ENCODE measurements at places on chromosomes 1 and 21. TPM values are rescaled to one million over a fixed set of nuclear protein-coding genes. Genes with fewer than 3 reads are reported as not detected.

The C1orf56 gene
- 1.3 TPM for total RNA-seq

The CD1D gene
- 0.18 TPM for total RNA-seq

GRCh38 chr1:36122062-36123030 is 2.7 kb downstream of the COL8A2 start:
- H3K4me1 ChIP-seq: peaks cover 12% of the 10 kb centered on the region
- no peak overlapping the region for H3K4me3 ChIP-seq
- H3K27me3 ChIP-seq: peaks cover 13% of the 10 kb centered on the region
- H3K27ac ChIP-seq: no peak overlapping the region
- no peaks in the 10 kb centered on the region for H3K36me3 ChIP-seq

GRCh38 chr1:62998845-62999649 is 215.1 kb downstream of the ATG4C start:
- no peaks in the 10 kb centered on the region for H3K36me3 ChIP-seq
- DNase-seq: no peak
- no peak overlapping the region for H3K4me3 ChIP-seq
- peaks cover 8% of the 10 kb centered on the region for H3K27me3 ChIP-seq
- no peak overlapping the region for H3K27ac ChIP-seq

DNA sequence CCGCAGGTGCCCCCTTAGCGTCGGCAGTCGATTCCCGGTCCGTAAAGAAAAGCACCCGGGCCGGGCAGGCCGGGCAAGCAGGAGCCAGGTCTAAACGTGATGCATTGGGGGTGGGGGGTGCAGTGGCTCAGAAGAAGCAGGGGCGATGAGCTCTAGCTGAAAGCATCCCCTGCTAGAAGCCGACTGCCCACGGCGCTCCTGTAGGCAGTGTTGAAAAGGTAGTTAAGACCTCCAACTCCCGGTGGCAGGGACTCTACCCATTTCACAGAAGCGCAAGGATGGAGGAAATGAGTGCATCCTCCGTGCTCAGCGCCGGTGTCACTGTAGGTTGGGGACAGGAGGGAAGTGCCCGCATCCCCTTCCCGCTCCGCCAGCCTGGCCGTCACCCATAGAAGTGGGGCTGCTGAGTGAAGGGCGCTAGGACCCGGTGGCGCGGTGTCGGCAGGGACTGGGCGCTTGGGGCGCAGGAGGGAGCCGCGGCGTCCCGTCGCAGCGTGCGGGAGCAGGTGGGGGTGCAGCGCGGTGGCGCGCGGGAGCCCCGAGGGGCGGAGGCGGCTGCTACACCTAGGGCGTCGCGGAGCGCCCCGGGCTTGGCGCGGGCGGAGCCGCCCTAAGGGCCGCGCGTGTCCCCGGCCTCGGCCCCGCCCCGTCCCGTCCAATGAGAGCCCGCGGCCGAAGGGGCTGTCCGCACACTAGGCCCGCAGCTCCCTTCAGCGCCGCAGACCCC is at the start of gene WNT2B:
Gene WNT2B (plus strand): TSS at position 688 of the 727 bp plus-strand sequence. CDS start 298 bp downstream, outside the sequence.
- DNase-seq: no peak
- H3K4me1 ChIP-seq: peaks cover 11% of the 10 kb centered on the region
- H3K27me3 ChIP-seq: peaks cover 96% of the 10 kb centered on the region
- H3K4me3 ChIP-seq: peak within 1 kb of the TSS; percentile 40

DNA sequence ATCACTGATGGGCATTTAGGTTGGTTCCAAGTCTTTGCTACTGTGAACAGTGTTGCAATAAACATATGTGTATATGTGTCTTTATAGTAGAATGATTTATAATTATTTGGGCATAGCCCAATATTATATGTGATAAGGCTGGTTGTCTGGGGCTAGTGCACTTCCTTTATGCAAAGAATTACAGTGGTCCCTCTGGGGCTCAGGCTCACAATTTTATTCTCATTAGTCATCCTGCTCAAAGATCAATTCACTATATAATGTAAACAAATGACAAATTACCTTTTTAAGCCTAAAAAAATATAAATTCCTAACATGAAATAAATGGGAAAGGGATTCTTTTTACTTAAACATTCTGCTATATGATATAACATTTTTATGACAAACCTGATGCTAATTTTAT is 5.0 kb downstream of the PLPPR4 start:
- peaks cover 19% of the 10 kb centered on the region for H3K4me1 ChIP-seq
- no peaks in the 10 kb centered on the region for H3K36me3 ChIP-seq
- H3K27ac ChIP-seq: no peak overlapping the region
- H3K27me3 ChIP-seq: no peaks in the 10 kb centered on the region

GRCh38 chr1:162899422-162900146 is 38.6 kb upstream of the CCDC190 start:
- no peak overlapping the region for H3K4me3 ChIP-seq
- H3K27ac ChIP-seq: no peak overlapping the region
- peak; percentile 96 for DNase-seq
- H3K4me1 ChIP-seq: peaks cover 22% of the 10 kb centered on the region
- no peaks in the 10 kb centered on the region for H3K27me3 ChIP-seq
- H3K36me3 ChIP-seq: no peaks in the 10 kb centered on the region

The F13B gene
- total RNA-seq: not detected

- H3K4me3 ChIP-seq: no peak overlapping the region
- DNase-seq: no peak
- no peaks in the 10 kb centered on the region for H3K36me3 ChIP-seq
- no peak overlapping the region for H3K27ac ChIP-seq
- no peaks in the 10 kb centered on the region for H3K27me3 ChIP-seq
Observed at GRCh38 chr1:101216623-101217022, 20.2 kb upstream of the S1PR1 start.

- no peak overlapping the region for H3K4me3 ChIP-seq
- H3K27ac ChIP-seq: no peak overlapping the region
- no peaks in the 10 kb centered on the region for H3K36me3 ChIP-seq
- peak; percentile 47 for DNase-seq
Observed at GRCh38 chr21:25496825-25497482, 110.3 kb downstream of the MRPL39 start.

- DNase-seq: peak; percentile 46
- no peaks in the 10 kb centered on the region for H3K27me3 ChIP-seq
Observed at GRCh38 chr1:19315378-19316198, 3.5 kb downstream of the SLC66A1 start.

The LCE6A gene
- total RNA-seq: not detected

- H3K4me1 ChIP-seq: no peaks in the 10 kb centered on the region
- H3K27ac ChIP-seq: no peak overlapping the region
- H3K4me3 ChIP-seq: no peak overlapping the region
Observed at GRCh38 chr1:61046434-61046833, 35.9 kb upstream of the NFIA start.

GRCh38 chr1:199684686-199685273 is 342.7 kb upstream of the NR5A2 start:
- no peak overlapping the region for H3K4me3 ChIP-seq
- peak overlapping the region; percentile 13 for H3K27ac ChIP-seq
- peak; percentile 67 for DNase-seq
- peaks cover 23% of the 10 kb centered on the region for H3K4me1 ChIP-seq
- H3K36me3 ChIP-seq: no peaks in the 10 kb centered on the region

DNA sequence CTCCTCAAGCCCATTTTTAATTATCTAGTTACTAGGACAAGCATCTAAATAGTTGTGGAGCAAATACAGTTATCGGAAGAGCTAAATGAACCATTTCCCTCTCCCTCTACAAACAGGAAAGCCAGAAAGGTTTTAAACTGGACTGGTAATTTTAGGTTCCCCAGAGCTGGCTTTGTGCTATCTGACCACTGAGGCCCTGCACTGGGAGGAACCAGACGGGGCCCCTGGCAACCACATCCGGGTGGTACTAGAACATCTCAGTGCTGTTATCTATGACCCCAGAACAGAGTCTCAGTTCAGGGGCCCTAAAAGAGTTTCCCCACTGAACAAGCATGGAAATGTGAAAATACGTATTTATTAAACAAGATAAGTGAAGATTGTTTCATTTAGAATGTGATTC is 7.7 kb upstream of the RSPH1 start:
- H3K4me3 ChIP-seq: no peak overlapping the region
- H3K36me3 ChIP-seq: no peaks in the 10 kb centered on the region
- no peak overlapping the region for H3K27ac ChIP-seq
- no peak for DNase-seq
- no peaks in the 10 kb centered on the region for H3K4me1 ChIP-seq

DNA sequence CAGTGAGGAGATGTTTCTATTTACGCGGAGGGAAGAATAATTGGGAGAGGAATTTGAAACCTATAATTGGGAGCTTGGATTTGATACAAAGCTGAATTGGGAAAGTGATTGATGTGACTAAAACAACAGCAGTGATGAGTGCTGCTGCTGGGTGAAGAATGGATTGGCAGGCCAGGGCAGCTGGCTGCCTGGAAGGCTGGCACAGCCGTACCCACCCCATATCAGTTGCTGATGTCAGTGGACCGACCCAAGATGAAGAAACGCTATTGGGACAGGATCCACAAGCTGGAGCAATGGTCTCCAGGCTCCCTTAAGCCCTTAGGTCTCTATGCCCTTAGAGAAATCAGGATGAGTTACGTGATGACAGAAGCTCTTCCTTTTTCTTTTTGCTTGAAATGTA is 47.4 kb downstream of the GRIK1 start:
- H3K4me3 ChIP-seq: no peak overlapping the region
- DNase-seq: no peak
- H3K36me3 ChIP-seq: no peaks in the 10 kb centered on the region
- H3K27ac ChIP-seq: no peak overlapping the region
- no peaks in the 10 kb centered on the region for H3K27me3 ChIP-seq
- H3K4me1 ChIP-seq: no peaks in the 10 kb centered on the region

GRCh38 chr1:113978863-113979702 is at the start of gene OLFML3:
OLFML3 (plus strand) TSS chr1:113979474; CDS start chr1:113979517, 43 bp downstream.
- peak; percentile 88 for DNase-seq
- peaks cover 45% of the 10 kb centered on the region for H3K4me1 ChIP-seq
- peak within 1 kb of the TSS; percentile 96 for H3K27ac ChIP-seq
- no peaks in the 10 kb centered on the region for H3K36me3 ChIP-seq
- no peaks in the 10 kb centered on the region for H3K27me3 ChIP-seq
- H3K4me3 ChIP-seq: peak within 1 kb of the TSS; percentile 51

DNA sequence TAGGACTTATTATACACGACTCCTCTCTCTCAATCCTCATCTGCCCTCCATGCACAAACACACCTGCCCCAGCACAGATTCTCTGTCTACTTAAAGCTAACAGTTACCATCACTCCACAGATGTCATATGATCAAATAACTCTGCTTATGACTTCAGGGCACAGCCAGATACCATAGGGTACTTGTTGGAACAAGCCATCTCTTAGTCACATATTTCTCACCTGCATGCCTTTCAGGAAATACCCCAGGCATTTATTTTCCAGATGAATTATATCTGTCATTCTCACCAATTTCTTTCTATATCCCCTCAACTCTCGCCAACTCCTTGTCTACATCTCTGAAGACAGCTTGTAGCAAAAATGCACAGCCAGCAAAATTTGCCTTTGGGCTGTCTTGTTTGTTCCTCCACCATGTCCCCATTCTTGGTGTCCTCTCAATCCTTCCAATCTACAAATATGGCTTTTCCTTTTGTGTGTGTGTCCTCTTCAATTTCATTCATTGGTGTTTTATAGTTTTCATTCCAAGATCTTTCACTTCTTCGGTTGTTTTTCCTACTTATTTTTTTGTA is 353.9 kb upstream of the CAMK1G start:
- H3K4me1 ChIP-seq: no peaks in the 10 kb centered on the region
- DNase-seq: no peak
- H3K4me3 ChIP-seq: no peak overlapping the region

- H3K27me3 ChIP-seq: no peaks in the 10 kb centered on the region
- no peak for DNase-seq
- H3K4me1 ChIP-seq: no peaks in the 10 kb centered on the region
- H3K27ac ChIP-seq: no peak overlapping the region
- no peak overlapping the region for H3K4me3 ChIP-seq
- no peaks in the 10 kb centered on the region for H3K36me3 ChIP-seq
Observed at GRCh38 chr1:18309552-18310155, 171.1 kb upstream of the KLHDC7A start.

The FCAMR gene
- not detected for total RNA-seq

- no peaks in the 10 kb centered on the region for H3K36me3 ChIP-seq
- H3K4me3 ChIP-seq: no peak overlapping the region
- no peaks in the 10 kb centered on the region for H3K4me1 ChIP-seq
- no peaks in the 10 kb centered on the region for H3K27me3 ChIP-seq
- no peak for DNase-seq
- H3K27ac ChIP-seq: no peak overlapping the region
Observed at GRCh38 chr1:90616395-90616794, 100.7 kb downstream of the BARHL2 start.

The NEXN gene
- total RNA-seq: 37.5 TPM

GRCh38 chr1:229710746-229711145 is 84.7 kb downstream of the URB2 start:
- no peak overlapping the region for H3K27ac ChIP-seq
- H3K27me3 ChIP-seq: no peaks in the 10 kb centered on the region
- no peak overlapping the region for H3K4me3 ChIP-seq

The KRTAP11-1 gene
- not detected for total RNA-seq

GRCh38 chr1:115220340-115221270 is 117.4 kb downstream of the NGF start:
- no peaks in the 10 kb centered on the region for H3K36me3 ChIP-seq
- no peak overlapping the region for H3K27ac ChIP-seq
- no peak overlapping the region for H3K4me3 ChIP-seq
- H3K4me1 ChIP-seq: peaks cover 13% of the 10 kb centered on the region

GRCh38 chr1:84255582-84255981 is 45.9 kb upstream of the SAMD13 start:
- H3K36me3 ChIP-seq: no peaks in the 10 kb centered on the region
- H3K27me3 ChIP-seq: no peaks in the 10 kb centered on the region

DNA sequence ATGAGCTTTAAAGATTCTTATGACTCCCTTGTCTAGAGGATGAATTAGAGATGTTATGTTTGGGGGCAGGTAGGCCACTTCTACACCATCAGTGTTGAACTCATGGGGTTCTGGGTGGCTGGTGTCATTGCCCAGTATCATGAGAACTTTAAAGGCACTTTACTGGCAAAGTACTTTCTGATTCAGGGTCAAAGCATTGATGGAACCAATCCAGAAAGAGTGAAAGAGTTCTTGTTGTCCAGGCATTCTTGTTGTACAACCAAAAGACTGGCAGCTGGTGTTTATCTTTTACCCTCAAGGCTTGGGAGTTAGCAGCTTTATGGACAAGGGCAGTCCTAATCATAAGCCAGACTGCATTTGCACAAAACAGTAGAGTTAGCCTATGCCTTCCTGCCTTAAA is 673.0 kb downstream of the USP25 start:
- H3K4me3 ChIP-seq: no peak overlapping the region
- no peaks in the 10 kb centered on the region for H3K4me1 ChIP-seq
- no peak for DNase-seq
- no peaks in the 10 kb centered on the region for H3K27me3 ChIP-seq
- H3K27ac ChIP-seq: no peak overlapping the region

The AGO4 gene
- 10.0 TPM for total RNA-seq

GRCh38 chr1:233656032-233656635 is 42.2 kb downstream of the KCNK1 start:
- H3K36me3 ChIP-seq: no peaks in the 10 kb centered on the region
- no peak overlapping the region for H3K27ac ChIP-seq
- H3K27me3 ChIP-seq: no peaks in the 10 kb centered on the region
- no peak overlapping the region for H3K4me3 ChIP-seq
- H3K4me1 ChIP-seq: no peaks in the 10 kb centered on the region

The CRYBG2 gene
- total RNA-seq: 1.8 TPM

The TRIM17 gene
- total RNA-seq: 1.5 TPM

All from astrocyte (in vitro differentiated cells and primary cell).